ENCODE measurements at places on chromosomes 5 and 9. TPM values are rescaled to one million over a fixed set of nuclear protein-coding genes. Genes with fewer than 3 reads are reported as not detected.

Gene ANAPC2
- total RNA-seq: 10.9 TPM

Gene SPINK13
- 6.4 TPM for total RNA-seq

Gene ADAM19
- total RNA-seq: 8.0 TPM

Gene EGFLAM
- total RNA-seq: 1.6 TPM

Gene PRLR
- total RNA-seq: 1.1 TPM

Gene HRH2
- not detected for total RNA-seq

Gene CAVIN4
- 0.25 TPM for total RNA-seq

Gene ELAVL2
- 0.12 TPM for total RNA-seq

Gene SPOCK1
- total RNA-seq: 188 TPM

Gene RNF20
- total RNA-seq: 14.7 TPM

Gene FYB1
- 4.4 TPM for total RNA-seq

Gene INSYN2B
- total RNA-seq: 14.5 TPM

Gene QRFP
- not detected for total RNA-seq

Gene KCNV2
- not detected for total RNA-seq

Gene CRAT
- total RNA-seq: 63.0 TPM

Gene RFK
- total RNA-seq: 12.5 TPM

Gene SRP19
- 54.2 TPM for total RNA-seq

Gene AIF1L
- 0.75 TPM for total RNA-seq

Gene SH2D3C
- 2.5 TPM for total RNA-seq

Gene PPP2R2B
- total RNA-seq: not detected

Gene SEMA4D
- 0.10 TPM for total RNA-seq

Gene IL4
- not detected for total RNA-seq

Gene SPACA9
- total RNA-seq: 8.2 TPM

Gene PCDHB12
- total RNA-seq: 0.56 TPM

Gene MINAR2
- total RNA-seq: not detected

Gene ZDHHC21
- 2.5 TPM for total RNA-seq

Gene HTR1A
- total RNA-seq: not detected

Gene LCN9
- total RNA-seq: not detected

Gene BAAT
- 0.06 TPM for total RNA-seq

Gene GOLGA1
- total RNA-seq: 12.4 TPM

Gene GTF3C5
- total RNA-seq: 30.9 TPM

Gene HSD17B4
- total RNA-seq: 149 TPM

Gene CD72
- 3.3 TPM for total RNA-seq

Gene HNRNPH1
- 149 TPM for total RNA-seq

Gene CRHBP
- 0.69 TPM for total RNA-seq

Gene PCDHB13
- 1.4 TPM for total RNA-seq

Gene MEIKIN
- total RNA-seq: not detected

Gene RASGEF1C
- not detected for total RNA-seq

Gene N4BP3
- 1.4 TPM for total RNA-seq

Gene SPINK1
- total RNA-seq: not detected

Gene SOX30
- not detected for total RNA-seq

Gene BRINP1
- total RNA-seq: 23.7 TPM

Gene TMEFF1
- 1.9 TPM for total RNA-seq

Gene TXNDC8
- total RNA-seq: not detected

Gene MARCHF11
- total RNA-seq: not detected

Gene TRIM14
- total RNA-seq: 1.2 TPM

Gene HRCT1
- total RNA-seq: 2.4 TPM

Gene INSL6
- not detected for total RNA-seq

Gene IGFBPL1
- not detected for total RNA-seq

Gene SCGB3A2
- not detected for total RNA-seq

Gene TAL2
- not detected for total RNA-seq

Gene NMUR2
- total RNA-seq: not detected

Gene HARS1
- total RNA-seq: 43.6 TPM

Measured in cardiac ventricle fibroblast (primary cell).